ENCODE measurements at places on chromosomes 11 and 22.
A peak's percentile ranks its signal among the peaks of the same experiment; 100 is the strongest.

DNA sequence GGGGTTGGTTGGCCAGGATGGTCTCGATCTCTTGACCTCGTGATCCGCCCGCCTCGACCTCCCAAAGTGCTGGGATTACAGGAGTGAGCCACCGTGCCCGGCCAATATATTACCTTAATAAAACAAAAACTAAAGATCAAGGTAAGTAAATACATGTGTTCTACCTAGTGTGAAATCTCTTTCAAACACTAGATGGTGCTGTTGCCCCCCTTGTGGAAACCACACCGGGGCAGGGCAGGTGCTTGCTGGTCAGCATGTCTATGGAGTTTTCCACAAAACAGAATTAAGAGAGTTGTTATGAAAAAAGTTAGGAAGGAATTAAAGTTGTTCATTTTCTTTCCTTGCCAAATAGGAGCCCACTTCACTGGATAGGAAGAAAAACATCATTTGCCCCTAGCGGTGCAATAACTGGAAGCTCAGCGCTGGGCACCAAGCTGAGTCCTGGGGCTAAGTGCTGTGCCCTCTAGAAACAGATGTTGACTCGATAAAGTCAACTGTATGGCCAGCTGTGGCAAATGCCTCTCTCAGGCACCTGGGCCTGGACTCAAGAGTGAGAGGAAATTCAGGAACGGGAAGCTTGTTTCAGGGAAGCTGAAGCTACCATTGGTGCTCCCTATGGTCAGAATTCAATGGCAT lies 6.3 kb upstream of the KCNJ5 start:
- no peak for DNase-seq

- DNase-seq: peak; percentile 20
These were observed 3.1 kb upstream of the COMMD9 start for GRCh38 chr11:36292311-36292722.

GRCh38 chr22:49948958-49949913 lies 11.3 kb upstream of the PIM3 start:
- DNase-seq: no peak

DNA sequence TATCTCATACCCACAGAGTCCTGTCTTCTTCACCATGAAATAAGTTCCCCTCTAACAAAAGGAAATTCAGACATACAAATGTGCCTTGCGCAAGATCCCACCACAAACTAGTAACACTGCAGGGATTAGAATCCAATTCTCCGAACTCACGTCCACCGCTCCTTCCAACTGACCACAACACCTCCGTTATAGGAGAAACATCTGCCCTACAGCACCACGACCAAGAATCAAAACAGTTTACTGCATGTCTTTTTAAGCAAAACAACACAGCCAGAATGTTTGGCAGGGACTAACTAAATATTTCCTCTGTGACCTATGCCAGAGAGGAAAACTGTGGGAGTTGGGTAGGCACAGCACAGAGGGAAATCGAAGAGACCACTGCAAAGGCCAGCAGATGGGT lies 72.7 kb upstream of the AKIP1 start:
- no peak for DNase-seq

GRCh38 chr11:66051766-66052663 lies at the start of gene SF3B2:
Gene SF3B2 (plus strand): TSS chr11:66052364. CDS start chr11:66052385, 21 bp downstream.
- peak; percentile 93 for DNase-seq

- no peak for DNase-seq
These were observed 3.4 kb downstream of the DEPDC5 start for GRCh38 chr22:31757265-31757664.

DNA sequence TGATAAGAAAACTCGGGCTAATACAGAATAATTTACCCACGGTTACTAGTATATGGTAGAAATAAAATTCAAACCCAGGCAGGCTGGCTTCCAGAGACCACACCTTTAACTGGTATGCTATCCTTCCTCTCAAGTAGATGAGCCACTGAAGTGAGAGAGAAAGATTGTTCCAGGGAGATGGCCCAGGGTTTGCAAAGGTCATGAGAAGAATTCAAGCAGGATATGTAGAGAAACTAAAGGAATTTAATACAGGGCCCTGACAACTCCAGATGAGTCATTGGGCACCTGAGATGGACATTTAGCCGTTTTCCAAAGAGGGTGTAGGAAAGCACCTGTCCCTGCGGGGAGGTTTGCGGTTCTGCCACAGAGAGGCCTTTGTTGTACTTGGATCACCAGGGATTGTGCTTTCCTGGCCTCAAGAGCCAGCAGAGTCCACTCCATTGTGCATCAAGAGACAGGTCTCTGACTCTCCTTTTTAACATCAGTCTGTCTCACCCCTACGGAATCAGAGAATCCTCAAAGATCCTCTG lies 152.7 kb upstream of the BLID start:
- no peak for DNase-seq

GRCh38 chr11:109343242-109343641 lies 78.7 kb upstream of the C11orf87 start:
- no peak for DNase-seq

DNA sequence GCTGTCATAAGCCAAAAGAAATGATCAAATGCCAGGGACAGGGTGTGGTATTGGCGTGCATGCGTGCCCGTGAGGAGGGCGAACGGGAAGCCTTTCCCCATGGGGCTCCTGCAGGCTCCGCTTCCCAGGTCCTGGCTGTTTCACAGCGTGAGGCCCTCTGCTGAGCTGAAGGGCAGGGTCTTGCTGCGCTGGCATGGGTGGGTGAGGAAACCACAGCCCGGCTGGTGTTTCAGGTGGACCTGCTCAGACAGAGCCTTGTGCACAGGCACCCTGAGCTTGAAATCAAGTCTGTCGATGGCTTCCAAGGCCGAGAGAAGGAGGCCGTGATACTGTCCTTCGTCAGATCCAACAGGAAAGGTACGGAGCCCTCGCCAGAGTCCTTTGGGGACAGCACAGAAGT lies 31.4 kb downstream of the IGHMBP2 start:
- no peak for DNase-seq

DNA sequence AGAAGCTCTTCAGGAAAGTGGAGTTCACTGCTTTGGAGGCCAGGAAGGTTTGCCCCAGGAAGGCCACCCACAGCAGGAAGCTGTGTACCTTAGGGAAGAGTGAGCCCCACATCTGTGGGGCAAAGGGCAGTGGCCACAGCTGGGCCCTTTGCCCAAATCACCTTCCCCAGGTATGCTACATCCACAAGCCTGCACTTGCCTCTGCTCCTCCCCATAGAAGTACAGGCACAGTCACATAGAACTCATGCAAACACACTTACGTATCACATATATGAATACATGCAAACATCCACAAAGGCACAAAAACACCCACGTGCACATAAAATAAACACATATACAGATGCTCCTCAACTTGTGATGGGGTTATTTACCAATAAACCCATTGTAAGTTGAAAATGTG lies 2.1 kb downstream of the TRIM29 start:
- DNase-seq: no peak

- DNase-seq: no peak
These were observed 8.3 kb downstream of the PLCB3 start for GRCh38 chr11:64259533-64260067.

- DNase-seq: no peak
These were observed 6.2 kb downstream of the TEAD1 start for GRCh38 chr11:12680246-12680939.

GRCh38 chr11:76796511-76797198 lies 13.5 kb downstream of the TSKU start:
- DNase-seq: no peak

DNA sequence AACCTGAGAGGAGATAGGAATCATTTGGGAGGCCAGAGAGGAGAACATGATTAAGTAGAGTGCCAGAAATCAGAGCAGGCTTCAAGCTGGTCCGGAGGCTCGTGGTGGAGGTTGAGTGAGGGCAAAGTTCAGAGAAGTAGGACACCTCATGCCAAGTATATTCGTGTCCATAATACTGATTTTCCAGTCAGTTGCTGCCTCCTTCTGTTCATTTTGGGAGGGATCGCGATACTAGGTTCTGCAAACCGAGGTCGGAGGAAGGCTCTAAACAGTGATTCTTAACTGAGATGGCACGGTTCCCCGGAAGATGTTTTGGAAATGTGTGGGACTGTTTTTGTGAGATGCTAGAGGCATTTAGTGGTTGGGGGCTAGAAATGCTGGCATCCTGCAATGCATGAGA lies 13.6 kb upstream of the CD3E start:
- peak; percentile 34 for DNase-seq

- DNase-seq: no peak
These were observed 41.1 kb downstream of the PHF21B start for GRCh38 chr22:44968736-44969135.

- no peak for DNase-seq
These were observed 23.7 kb upstream of the CBX7 start for GRCh38 chr22:39176143-39176713.

DNA sequence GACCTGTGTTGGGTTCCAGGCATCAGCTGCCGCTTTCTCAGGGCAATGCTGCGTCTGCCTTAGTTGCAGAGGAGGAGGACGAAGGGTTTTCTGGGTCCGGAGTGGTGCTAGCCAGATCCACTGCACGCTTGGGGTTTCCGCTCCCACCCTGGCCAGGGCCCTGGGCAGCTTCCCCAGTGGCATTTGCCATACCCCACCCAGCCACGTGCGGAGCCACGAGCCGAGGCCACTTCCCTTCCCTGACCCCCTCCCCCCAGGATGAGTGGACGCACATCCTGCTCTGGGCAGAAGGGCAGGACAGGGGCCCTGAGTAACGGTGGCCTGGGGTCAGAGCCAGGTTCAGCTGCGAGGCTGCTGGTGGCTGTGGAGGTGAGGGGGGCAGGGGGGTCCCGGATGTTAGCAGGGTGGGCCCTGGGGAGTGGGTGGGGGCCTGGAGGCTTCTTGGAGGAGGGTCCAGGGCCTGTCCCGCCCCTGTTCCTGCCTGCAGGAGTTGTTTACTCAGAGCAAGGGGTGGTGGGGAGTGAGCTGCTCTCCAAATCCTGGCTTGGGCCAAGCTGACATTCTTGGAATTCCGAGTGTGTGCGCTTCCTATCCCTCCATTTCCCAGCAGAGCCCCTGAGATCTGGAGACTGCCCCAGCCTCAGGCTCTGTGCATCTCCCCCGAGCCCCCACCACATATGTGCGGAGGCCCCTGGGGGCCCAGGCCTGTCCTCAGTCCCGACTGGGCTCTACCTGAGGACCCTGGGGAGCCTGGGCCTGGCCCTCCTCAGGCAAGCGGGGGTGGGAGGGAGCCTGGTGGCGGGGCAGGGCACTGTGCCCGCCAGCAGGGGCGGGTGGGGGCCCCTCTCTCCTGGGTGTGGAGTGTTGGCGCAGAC lies 1.4 kb downstream of the TSPAN4 start:
- DNase-seq: no peak

DNA sequence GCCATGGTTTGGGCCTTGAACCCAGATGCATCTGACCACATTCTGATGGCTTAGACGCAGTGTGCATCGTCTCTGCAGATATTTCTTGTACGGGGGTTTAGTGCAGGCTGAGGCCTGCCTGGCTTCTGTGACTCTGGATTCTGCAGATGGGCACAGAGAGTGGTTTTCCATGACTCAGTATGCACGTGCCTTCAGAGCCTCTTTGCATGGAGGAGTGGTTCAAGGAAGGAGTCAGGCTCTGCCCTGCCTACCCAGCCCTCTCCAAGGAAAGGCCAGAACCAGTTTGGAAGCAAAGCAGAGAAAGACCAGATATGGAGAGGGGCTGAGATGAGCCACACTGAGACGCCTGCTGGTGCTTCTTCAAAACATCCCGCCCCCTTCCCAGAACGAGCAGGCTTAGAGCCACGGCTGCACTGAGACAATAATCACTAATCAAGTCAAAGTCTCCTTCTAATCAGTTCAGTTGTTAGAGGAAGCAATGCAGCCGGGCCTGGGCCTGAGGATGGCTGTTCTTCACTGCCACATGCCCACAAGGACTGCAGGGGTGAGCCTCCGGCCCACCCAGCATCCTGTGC lies 308.9 kb downstream of the NXPE2 start:
- DNase-seq: no peak

GRCh38 chr11:9313648-9314290 lies 624 bp downstream of the TMEM41B start:
- DNase-seq: peak; percentile 16

DNA sequence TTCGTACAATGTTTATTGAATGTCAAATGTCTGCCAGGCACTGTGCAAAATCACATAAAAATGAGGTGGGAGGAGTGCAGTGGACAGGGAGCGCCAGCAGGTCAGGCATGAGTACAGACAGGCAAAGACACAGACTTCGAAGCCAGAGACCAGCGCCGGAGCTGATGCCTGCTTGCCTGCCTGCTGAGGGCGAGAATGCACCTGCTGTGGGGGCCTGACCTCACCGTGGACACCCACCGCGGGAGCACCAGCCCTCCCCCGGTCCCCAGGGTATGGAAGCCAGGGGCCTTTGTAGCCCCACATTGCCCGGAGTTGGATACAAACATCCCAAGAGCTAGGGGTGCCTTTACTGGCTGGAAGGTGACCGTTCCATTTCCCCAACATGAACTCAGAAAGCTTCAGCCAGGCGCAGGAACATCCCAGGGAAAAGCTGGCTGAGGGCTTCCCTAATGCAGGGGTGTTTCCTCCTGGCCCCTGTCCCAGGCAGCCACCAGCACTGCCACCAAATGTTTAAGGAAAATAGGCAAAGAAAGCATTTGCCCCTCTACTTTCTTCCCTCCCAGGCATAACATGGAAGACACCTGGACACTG lies 17.9 kb downstream of the IFITM10 start:
- DNase-seq: no peak

DNA sequence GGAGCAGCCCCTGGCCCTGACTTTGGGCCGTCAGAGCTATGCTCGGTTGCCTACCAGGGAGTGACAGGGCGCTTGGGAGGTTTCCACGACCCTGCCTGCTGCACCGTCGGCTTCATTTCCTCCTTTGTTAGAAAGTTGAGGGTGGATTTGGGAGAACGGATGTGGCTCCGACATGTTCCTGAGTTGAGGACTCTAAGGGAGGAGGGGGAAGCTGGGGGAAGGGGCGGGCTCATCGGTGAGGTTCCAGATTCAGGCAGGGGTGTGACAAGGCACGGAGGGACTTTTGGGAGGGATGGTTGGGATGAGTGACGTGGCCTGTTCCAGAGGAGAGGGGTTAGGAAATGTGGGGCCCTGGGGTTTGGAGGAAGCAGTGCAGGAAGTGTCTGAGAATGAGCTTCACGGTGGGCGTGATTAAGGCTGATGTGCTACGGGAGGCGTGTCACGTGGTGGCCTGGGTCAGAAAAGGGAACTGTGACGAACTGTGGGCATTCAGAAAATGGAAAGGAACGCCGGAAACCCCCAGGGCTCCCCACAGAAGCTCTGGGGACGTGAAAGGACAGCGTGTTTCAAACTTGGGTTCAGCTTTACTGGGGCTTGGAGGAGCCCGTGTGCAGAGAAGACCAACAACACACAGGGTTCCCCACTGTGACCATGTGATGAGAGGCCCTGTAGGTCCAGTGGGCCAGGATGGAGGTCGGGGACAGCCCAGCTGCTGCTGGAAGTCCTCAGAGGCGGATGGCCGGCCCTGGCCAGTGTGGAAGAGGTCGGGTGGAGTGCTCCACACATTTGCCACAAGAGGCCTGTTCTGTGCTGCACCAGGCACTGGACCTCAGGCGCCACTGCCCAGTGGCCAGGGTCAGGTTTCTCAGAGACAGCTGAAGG lies 2.8 kb downstream of the PARVB start:
- peak; percentile 36 for DNase-seq
